Activated CD4-positive, alpha-beta T cell treated with anti-CD3 and anti-CD28 coated beads for 36 hours (primary cell): ENCODE measurements at places on chromosomes 4 and X. TPM values are rescaled to one million over a fixed set of nuclear protein-coding genes. Genes with fewer than 3 reads are reported as not detected.

Gene METAP1
- 67.9 TPM for total RNA-seq

Gene CFAP97
- 81.8 TPM for total RNA-seq

Gene CXCL3
- not detected for total RNA-seq

Gene RPA4
- 0.26 TPM for total RNA-seq

Gene CACNA1F
- total RNA-seq, result 0.87 TPM

Gene MAGEA12
- not detected for total RNA-seq

Gene BRS3
- total RNA-seq, result not detected

Gene HMX1
- not detected for total RNA-seq

Gene PLP1
- total RNA-seq, result not detected

Gene FMR1NB
- total RNA-seq, result not detected

Gene NEUROG2
- total RNA-seq, result not detected

Gene CFAP299
- not detected for total RNA-seq

Gene SHROOM2
- not detected for total RNA-seq

Gene NR0B1
- total RNA-seq, result not detected

Gene GPR173
- 0.14 TPM for total RNA-seq

Gene ATOH1
- total RNA-seq, result not detected

Gene SLC26A1
- total RNA-seq, result 0.21 TPM

Gene GNRHR
- not detected for total RNA-seq

Gene OTOP1
- total RNA-seq, result not detected

Gene XKRX
- 0.78 TPM for total RNA-seq

Gene SEC31A
- total RNA-seq, result 124 TPM

Gene CNKSR2
- 6.2 TPM for total RNA-seq

Gene IL3RA
- 0.63 TPM for total RNA-seq

Gene KCND1
- 2.5 TPM for total RNA-seq

Gene RNF212
- total RNA-seq, result 5.6 TPM

Gene APBB2
- total RNA-seq, result 1.5 TPM

Gene GLRA3
- total RNA-seq, result not detected

Gene GNPDA2
- total RNA-seq, result 12.8 TPM

Gene SH2D1A
- total RNA-seq, result 26.8 TPM

Gene PCDH11X
- not detected for total RNA-seq

Gene SRPK3
- total RNA-seq, result not detected

Gene MAD2L1
- total RNA-seq, result 55.8 TPM

Gene FMR1
- 30.7 TPM for total RNA-seq

Gene ERVMER34-1
- total RNA-seq, result 0.67 TPM

Gene PAGE4
- total RNA-seq, result not detected

Gene EGF
- total RNA-seq, result 0.34 TPM

Gene EDNRA
- not detected for total RNA-seq

Gene EXOC1L
- not detected for total RNA-seq

Gene SLC49A3
- total RNA-seq, result 0.09 TPM

Gene ADRA2C
- total RNA-seq, result not detected

Gene PRDM8
- 1.4 TPM for total RNA-seq

Gene TMSB15C
- total RNA-seq, result 2.3 TPM

Gene MYOZ2
- not detected for total RNA-seq

Gene GIMD1
- total RNA-seq, result not detected

Gene SSX4B
- total RNA-seq, result not detected

Gene SHROOM4
- not detected for total RNA-seq

Gene SGMS2
- 1.8 TPM for total RNA-seq
